GM23338 (cell line): ENCODE measurements at places on chromosomes 7 and 10. TPM values are rescaled to one million over a fixed set of nuclear protein-coding genes. Genes with fewer than 3 reads are reported as not detected.

The ADRA2A gene
- total RNA-seq: 1.8 and 2.5 TPM in 2 replicates

The UCN3 gene
- total RNA-seq: not detected in 2 replicates

The OPALIN gene
- not detected in 2 replicates for total RNA-seq

DNA sequence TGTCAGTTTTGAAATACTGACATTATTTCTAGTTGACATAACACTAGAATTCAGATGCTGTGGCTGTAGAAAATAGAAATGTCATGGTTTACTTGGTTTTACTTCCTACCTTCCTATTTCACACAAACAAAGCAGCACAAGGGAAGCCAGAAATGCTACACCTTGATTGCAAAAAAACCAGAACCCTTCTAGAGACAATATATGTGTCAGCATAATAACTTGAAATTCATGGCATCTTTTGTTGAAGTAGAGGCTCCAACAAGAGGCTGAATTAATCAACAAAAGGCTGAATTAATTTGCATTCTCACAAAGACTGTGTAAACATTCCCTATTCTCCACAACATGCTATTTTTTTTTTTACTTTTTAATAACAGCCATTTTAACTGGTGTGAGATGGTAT is 25.2 kb downstream of the ZNF117 start:
- no peak for DNase-seq

DNA sequence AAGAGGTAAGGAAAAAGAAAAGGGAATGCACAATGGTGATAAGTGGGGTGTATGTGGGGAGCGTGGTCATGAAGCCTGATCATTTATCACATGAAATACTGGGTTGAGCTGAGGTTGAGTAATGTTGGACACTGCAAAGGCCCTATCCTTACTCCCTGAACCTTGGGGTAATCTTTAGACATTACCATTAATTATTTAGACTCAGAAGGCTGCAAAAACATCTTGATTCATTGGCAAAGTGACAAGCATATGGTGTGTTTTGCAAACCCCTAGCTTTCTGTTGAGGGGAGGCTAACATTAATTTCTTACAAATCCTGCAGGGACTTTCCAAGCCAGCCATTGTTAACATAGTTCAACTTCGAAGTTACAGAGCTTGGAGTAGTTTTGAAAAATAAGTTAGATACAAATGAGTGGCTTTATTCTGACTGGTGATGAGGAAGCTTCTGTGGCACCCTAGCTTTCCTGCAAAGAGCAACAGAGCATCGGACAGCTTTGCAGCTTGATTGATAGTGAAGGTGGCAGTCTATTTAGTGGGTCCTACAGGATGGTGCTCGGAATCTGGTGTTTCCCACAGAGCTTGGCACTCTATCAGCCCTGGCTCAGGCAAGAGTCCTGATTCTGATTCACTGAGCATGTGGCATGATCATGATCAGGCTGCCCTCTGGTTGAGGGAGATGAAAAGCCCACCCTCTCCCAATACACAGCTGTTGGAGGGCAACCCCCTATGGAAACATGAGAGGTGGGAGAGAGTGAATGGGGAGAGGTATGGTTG is 153.7 kb upstream of the NPVF start:
- no peak for DNase-seq

DNA sequence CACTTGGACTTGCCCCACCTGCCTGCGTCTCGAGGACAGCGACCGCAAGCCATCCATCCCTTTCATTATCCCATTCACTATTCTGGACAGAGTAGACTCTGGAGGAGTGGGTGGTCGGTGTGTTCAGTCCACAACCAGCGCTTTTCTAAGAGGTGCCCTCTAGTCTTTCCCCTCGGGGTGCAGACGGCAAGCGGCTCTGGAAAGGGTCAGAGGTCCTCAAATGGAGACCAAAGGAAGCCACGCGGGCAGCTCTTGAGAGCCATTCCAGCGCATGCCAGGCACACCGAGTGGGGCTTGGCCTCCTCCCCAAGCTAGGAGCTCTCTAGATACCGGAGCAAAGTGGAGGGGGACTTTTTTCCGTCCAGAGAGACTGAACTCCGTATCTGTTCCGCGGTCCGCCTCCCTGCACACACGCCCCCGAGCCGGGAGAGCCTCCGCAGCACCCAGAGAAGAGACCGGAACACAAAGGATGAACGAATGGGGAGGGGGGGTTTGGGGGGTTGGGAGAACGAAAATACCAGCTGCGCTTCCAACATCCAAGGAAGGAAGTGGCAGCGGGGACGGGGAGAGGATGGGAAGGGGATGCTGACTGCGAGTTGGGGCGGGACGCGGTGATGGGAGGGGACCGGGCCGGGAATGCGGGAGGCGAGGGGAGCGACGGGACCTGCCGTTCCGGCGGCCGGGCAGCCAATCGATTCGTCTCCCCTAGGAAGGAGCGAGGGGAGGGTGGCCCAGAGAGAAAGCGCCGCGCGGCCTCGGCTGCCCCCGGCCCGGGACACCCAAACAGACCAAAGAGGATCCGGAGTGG is 515 bp downstream of the GSDME start:
- DNase-seq: peak; percentile 84

DNA sequence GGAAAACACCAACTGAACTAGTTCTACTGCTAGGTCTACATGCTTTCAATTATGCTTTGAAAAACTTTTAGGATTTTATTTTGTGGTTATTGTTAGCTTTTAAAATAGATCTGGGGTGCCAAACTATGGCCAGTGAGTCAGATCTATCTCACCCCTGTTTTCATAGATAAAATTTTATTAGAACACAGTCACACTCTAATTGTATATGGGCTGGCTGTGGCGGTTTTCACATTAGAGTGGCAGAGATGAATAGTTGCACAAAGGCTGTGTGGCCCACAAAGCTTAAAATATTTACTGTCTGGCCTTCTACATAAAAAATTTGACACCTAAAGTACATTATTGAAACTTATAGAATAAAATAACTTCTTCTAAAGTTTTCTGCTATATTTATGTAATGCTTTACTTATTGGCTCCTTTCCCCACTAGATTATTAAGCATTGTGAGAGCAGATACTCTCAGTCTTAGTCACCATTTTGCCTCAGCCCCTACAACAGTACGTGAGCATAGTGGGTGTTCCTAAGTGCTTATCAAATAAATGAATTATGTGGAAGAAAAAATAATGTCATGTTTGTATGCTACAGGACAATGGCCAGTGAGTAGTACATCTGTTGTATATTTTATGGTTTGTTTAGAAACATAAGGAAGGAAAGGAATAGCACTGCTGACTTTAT is 5.4 kb upstream of the SUV39H2 start:
- no peak for DNase-seq

DNA sequence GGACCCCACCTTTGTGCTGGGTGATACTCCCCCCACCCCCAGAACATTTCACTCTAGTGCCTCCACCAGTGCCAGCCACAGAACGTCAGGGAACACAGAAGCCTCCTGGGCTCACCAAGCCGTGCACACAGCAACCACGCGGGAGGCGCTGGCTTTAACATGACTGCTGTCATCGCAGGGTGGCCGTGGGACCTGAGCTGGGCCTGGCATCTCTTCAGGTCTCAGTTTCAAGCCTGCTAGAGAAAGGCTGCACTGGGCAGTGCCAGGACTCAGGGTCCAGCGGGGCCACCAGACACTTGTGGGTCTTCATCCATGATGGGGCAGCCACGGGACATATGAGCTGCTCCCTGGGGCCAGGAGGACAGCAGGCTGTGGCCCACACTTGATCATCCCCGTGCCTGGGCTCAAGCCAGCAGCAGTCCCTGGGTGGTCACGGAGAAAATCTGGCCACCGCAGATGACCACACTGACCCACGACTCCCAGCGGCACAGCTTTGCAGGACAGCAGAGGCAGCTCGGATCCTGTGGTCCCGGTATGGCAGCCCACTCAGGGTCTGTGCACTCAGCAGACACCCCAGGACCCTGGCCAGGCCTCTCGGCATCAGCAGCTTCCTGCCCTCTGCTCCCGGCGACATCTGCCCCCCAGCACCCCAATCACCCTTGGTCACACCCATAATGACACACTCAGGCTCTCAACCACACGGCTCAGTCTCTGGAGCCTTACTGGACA is 44.2 kb downstream of the CAMK2B start:
- DNase-seq: no peak

DNA sequence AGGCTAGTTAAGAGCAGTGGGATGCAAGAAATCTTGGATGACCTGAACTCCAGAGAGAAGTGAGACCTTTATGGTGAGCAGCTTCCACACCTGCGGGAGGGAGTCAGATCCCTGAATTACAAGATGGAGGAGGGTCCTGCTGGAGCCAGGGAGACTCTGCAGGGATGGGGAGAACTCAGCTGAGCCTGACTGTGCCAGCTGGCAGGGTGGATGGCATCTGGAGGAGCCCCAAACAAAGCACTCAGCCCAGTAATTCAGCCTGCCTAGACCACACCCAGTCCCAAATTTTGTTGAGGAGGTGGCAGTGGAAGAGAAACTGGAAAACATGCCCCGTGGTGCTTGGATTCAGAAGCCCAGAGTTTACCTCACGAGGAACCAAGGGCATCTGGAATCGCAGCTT is 208.2 kb downstream of the WDR11 start:
- DNase-seq: no peak

DNA sequence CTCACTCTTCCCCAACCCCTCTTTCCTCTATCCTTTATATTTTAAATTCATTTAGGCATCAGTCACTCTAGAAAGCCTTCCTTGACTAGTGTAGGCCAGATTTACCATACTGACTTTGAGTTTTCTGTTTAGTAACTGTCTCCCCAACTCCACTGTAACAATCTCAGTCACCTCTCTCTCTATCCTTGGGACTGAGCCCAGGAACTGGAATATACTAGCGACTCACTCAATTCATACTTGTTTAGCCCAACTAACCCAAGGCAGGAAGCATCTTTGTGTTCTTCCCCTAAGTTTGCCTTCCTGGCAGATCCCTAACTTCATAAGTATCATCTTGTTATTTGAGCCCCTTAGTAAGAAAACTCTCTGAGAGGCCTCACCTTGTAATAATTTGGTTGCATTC is 19.1 kb downstream of the PLCE1 start:
- DNase-seq: no peak

DNA sequence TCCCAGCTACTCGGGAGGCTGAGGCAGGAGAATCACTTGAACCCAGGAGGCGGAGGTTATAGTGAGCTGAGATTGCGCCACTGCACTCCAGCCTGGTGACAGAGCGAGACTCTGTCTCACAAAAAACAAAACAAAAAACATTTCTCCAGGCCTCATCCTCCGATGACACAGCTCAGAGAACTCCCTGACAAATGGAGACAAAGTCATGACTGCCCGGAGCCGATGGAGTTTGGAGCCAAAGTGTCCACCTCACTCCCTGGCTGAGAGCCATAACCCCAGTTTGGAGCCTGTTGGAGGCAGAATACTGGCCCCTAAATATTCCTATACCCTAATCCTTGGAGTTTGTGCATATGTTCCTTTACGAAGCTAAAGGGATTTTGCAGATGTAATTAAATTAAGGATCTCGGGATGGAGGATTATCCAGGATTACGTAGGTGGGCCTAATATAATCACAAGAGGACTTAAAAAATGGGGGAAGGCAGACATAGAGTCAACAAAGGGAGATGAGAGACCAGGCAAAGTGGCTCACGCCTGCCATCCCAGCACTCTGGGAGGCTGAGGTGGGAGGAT is 22.7 kb downstream of the SSC4D start:
- no peak for DNase-seq

DNA sequence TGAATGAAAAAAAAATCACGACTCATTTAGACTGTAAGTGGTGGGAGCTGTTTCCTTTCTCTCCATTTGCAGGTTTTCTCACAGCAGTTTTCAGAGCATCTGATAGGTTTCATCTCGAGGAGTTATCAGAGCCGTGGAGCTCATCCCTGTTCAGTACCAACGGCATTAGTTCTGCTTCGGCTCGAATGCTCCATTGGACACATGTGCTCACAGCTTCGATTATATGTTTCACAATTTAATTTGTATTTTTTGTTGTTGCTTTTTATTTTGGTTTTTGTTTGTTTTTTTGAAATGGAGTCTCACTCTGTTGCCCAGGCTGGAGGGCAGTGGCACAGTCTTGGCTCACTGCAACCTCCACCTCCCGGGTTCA is 1.5 kb downstream of the SLC18A2 start:
- no peak for DNase-seq

- no peak for DNase-seq
These were observed 431.6 kb upstream of the NPVF start for GRCh38 chr7:25659841-25660240.

DNA sequence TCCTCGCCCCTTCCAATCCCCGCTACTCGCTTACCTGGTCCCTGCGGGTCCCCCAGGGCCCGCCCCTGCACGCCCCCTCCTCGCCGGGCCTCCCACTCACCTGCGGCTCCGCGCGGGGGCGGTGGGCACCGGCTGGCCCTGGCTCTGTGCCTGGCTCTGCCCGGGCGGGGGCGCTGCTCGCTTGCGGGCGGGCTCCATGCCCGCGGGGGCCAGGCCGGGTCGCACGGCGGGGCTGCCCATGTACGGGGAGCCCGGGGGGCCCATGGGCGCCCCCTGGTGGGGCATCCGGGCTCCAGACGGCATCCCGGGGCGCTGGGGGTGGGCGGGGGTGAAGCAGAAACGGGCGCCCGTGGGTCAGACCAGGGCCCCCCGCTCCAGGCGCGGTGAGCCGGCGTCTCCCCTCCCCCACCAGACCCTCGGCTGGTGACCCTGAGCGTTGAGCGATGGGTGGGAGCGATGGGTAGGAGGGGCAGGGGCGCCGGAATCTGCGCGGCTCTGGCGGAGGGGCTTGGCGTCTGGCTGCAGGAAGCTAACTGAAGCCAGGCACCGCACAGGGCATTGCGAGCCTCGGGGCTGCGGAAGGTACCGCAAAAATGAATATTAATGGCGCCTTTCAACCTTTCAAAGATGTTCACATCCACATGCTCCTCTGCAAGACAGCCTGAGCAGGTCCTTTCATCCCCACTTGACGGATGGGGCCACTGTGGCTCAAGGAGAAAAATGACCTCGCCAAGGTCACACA is 3.0 kb downstream of the SMARCD3 start:
- peak; percentile 62 for DNase-seq

GRCh38 chr10:87974769-87975168 is 111.3 kb downstream of the PTEN start:
- peak; percentile 43 for DNase-seq
